ENCODE measurements at places on chromosomes 2 and 18.

DNA sequence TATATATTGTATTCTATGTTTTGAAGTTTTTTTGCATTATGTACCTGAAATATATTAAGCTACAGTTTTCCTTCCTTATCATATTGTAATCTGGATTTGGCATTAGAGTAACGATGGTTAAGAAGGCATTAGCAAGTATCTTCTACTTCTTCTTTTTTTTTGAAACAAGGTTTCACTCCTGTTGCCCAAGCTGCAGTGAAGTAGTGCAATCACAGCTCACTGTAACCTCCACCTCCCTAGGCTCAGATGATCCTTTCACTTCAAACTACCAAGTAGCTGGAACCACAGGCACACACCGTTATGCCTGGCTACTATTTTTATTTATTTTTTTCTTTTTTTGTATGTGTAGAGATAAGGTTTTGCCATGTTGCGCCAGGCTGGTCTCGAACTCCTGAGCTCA lies 201.1 kb downstream of the ZNF804A start:
- DNase-seq, result no peak

DNA sequence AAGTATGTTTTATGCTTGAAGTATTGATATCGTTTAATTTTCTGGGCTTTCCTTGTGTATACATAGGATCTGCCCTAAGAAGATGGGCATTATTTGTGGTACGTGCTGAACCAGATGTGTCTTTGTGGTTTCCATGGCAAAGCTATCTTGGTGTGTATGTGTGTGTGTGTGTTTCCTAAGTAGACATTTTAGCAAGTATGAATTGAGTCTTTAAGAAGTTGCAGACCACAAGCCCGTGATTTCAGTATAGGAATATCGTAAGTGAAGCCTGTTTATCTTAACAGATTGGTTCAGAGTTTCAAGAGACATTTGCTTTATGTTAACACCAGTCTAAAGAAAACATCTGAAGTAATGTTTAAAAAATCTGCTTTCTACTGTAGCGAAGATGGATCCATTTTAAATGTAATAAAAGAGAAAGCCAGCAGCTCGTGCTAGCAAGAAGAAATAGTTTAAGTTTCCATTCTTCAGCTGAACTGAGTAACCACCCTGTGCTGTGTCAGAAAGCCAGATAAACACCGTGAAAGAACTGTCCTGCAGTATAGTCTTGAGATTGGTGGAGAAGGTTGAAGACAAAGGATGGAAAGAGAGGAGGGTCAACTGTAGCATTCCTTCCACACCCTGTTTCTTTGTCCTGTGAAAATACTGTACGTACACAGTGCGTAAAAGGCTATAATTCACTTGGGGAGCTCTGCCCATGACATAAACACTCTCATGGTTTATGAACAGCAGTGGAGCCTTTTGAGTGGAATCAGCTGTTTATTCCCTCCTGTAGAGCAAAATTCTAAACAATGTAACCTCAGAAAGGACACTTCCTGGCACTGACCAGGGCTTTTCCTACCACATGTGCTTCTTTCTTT lies 91.9 kb upstream of the FOSL2 start:
- no peak for DNase-seq

DNA sequence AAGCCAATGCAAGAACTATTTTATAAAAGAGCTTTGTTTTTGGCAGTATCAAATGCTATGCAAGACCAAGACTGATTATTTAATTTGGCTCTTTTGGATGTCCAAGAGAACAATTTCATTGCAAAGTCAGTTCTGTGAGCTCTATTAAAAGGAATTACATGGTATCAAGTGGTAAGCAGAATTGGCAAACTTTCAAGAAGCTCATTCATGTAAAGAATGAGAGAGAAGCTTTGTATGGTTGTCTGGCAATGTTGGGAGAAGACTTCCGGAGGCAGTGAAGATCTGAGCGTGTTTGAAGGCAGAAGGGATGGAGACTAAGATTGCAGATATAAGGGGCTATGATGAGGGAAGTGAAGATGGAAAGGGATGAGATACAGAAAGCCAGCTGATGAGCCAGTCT lies 49.6 kb downstream of the CPS1 start:
- DNase-seq, result no peak

GRCh38 chr2:20108655-20109396 lies 57.4 kb upstream of the LAPTM4A start:
- DNase-seq, result peak; percentile 28

GRCh38 chr18:3449512-3450011 lies 410 bp upstream of the TGIF1 start:
- peak; percentile 83 for DNase-seq

DNA sequence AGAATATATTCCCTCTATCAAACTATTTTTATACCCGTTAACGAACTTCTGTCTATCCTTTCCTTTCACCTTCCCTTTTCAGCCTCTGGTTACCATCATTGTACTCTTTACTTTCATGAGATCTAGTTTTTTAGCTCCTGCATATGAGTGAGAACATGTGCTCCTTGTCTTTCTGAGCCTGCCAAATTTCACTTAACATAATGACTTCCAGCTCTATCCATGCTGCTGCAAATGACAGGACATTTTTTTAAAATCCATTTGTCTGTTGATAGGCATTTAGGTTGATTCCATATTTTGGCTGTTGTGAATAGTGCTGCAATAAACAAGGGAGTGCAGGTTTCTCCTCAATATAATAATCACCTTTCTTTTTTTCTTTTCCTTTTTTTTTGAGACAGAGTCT lies 8.2 kb upstream of the CCDC195 start:
- no peak for DNase-seq

GRCh38 chr2:239826786-239827522 lies 198.2 kb downstream of the NDUFA10 start:
- DNase-seq, result no peak

DNA sequence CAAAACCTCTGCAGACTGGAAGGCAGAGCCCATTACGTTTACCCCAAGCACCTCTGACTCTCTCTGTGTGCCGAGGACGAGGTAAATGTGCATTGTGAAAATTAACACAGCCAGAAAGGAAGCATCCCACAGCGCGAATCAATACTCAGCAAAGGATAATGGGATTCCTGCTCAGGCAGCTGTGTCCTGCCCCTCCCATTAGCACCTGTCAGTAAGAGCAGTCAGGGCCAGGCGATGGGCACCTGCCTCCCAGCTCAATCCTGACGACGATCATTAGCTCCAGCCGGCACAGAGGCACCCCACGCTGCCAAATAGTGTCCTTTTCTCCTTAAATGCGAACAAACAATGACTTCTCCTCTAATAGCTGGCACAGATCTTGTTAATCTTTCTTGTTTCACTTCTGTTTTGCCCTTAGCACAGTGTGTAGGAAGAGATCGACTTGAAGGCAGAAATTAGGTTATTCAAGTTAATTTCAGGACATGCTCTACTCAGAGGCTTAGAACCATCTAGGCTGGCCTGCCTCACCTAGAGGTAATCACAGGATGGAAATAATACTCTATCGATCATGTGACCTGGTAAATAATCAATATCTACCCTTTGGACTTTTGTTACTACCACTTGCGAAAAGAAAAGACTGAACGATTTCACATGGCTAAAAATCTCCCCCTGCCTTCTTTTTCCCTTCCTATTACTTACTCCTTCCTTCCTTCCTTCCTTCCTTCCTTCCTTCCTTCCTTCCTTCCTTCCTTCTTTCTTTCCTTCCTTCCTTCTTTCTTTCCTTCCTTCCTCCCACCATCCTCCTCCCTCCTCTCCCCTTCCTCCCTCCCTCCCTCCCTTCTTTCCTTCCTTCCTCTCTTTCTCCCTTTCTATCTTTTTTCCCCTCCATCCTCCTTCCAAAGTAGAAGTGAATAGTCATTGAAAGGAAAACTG lies 487.9 kb upstream of the ID2 start:
- no peak for DNase-seq

GRCh38 chr2:3706892-3707291 lies 3.5 kb downstream of the DCDC2C start:
- no peak for DNase-seq

- peak; percentile 23 for DNase-seq
Observed at GRCh38 chr2:127176371-127177311, 43.5 kb downstream of the CYP27C1 start.

DNA sequence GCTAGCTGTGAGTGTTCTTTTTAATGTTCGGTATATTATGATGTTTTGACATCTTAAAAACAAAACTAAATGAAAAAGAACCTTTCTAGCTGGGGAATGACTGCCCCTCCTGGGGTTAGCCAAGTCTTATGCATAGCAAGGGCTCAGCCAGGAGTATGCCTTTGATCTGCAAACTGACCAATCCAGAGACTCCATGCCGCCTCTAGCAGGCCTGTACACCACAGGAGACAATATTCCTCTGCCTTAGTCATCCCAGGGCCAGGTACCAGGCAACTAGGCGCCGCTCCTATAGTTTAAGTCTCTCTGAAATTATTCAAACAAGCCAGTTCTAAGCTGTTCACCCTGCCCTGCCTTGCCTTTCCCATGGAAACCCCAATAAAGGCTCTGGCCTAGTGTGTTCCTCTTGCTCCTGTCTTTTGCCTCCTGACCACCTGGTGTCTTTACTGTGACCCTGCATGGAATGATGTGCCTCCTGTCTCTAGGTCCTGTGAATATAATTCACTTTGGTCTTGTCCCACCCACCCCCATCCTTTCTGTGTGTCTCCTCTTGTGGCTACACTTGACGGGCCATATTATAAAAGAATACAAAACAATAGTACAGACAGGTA lies 52.0 kb upstream of the CHN1 start:
- DNase-seq, result no peak

DNA sequence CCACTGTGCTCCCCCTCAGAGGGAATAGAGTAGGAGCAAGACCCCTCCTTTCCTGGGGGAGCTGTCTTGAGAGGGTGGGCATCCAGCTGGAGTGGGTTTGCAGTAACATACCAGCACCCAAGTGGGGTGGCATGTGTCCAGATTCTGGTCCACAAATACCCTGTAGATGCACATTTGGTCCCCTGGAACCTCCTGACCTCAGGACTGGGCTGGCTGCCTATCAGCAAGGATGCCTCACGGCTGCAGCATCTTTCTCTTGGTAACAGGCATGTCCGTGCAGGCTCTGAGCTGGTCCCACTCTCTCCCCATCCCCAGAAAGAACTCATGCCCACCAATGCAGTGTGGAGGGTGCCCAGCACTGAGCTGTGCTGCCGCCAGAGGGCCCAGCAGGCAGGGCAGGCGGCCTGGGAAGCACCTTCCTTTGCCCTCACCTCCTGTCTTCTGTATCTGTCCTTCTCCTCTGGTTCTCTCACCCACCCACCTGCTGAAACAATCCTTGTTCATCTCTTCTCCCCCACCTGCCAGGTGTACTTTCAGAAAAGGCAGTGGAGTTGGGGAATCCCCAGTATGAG lies 47.4 kb downstream of the ITGB1BP1 start:
- no peak for DNase-seq

GRCh38 chr18:72613534-72613930 lies 69.4 kb upstream of the CBLN2 start:
- DNase-seq, result no peak

DNA sequence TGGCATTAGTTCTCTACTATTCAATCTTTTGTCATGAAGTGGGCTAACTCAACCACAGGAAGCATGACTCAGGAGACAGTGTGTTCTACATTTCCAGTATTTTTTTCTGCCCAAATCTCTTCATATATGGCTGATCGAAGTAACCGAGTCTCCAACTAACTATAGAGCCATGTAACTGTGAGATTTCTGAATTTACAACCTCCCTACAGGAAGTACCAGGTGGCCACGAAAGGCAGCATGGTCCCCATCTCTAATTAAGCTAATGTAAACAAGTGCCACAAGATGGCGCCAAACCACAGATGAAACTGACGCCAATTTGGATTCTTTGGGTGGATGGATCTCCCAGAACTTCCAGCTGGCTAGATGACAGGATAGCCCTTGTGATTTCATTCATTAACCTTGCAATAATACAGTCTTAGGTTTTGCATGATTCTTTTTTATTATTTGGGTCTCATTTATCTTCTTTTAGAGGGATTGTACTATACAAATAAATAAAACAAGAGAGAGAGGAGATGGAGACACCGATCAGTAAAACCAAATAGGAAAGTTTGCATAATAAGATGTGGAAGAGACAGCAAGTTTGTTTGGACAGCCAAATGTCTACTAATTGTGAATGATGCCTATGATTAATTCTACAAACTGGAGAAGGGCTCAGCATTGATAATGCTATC lies 18.3 kb upstream of the ARHGAP15 start:
- peak; percentile 60 for DNase-seq

DNA sequence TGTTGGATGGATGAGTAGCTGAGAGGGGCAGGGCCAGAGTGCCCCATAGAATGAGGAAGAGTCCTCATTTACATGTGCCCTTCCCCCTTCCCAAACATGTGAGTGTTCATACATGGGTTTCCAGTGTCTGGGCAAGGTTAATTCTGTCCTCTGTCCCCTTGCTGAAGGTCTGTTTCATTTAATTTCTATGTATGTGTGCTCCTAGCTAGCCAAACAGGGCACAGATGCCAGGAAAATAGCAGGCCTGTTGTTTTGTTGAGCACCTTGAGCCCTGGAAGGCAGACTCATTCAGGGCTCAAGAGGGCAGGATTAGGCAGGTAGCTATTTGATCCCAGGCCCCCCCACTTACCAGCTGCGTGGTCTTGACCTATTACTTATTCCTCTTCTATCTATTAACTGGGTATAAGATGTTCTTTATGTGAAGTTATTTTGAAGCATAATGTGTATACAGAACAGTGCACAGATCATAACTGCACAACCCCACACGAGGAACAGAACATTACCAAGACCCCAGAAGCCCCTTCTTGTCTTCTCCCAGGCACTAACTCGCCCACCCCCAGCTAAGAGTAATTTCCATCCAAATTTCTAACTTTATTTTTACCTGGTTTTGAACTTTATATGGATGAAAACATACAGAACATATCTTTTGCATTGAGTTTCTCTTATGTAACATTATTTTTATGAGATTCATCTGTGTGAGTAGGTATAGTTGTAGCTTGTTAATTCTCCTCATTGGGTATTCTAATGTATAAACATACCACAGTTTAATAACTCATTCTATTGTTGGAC lies 164.3 kb downstream of the RPIA start:
- peak; percentile 26 for DNase-seq

DNA sequence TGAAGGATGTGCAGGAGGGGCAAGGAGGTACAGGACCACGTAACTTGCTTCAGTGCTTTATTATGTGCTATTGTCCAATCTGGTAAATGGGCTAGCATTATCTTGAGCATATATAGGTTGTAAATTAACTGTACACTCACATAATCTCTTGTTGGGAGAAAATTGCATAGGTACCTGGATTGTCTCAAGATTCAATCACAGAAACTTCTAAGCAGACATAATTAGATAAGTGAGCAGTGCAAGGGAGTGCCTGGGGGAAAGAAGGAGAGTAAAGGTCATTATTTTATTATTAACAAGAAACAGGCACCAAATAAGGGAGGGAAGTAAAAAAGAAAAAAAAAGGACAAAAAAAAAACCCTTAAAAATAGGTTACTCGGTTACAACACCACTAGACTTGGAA lies 186.2 kb downstream of the MBD5 start:
- DNase-seq, result no peak

DNA sequence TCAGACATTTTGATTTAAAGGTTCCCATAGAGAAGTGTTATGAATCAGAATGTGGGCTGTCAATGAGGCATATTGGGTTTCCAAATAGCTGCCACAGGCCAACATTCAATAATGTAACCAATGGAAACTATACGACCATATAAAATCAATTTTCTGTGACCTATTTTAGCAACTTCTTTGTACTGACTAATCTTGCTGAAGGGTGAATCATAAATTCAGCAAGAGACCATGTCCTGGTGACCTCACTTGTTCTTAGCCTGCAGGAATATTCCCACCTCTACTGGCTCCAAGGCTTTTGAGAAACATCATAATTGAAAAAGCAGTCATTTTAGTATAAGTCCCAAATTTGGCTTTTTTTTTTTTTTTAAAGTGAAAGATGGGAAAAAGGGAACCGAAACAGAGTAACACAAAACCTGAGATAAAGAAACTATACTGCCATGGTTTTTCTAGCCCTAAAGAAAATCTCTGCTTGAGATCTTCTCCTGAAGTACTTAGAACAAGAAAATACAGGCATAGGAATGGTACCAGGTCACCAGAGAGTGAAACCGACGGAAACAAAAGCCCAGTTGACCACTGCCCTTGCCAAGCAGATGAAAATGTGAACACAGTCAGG lies 32.1 kb downstream of the PLEKHM3 start:
- DNase-seq, result no peak
